ENCODE measurements at places on chromosomes 16 and 17. TPM values are rescaled to one million over a fixed set of nuclear protein-coding genes. Genes with fewer than 3 reads are reported as not detected.

Gene PRAC2
- not detected for total RNA-seq

Gene TBC1D3E
- not detected for total RNA-seq

DNA sequence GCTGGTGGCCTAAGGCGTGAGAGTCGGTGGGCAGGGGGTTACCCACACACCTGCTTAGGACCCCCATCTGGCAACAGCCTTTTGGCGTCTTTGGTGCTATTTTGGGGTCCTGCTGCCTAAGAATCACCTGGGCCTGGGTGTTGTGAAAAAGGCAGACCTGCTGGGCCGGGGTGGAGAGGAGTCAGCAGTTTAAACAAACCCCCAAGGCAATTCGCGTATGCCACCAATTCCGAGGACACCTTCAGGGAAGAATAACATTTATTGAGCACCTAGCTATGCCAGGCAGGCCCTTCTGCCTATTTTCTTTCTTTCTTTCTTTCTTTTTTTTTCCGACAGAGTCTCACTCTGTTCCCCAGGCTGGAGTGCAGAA lies 53.9 kb upstream of the TOB1 start:
- no peak for ATAC-seq

DNA sequence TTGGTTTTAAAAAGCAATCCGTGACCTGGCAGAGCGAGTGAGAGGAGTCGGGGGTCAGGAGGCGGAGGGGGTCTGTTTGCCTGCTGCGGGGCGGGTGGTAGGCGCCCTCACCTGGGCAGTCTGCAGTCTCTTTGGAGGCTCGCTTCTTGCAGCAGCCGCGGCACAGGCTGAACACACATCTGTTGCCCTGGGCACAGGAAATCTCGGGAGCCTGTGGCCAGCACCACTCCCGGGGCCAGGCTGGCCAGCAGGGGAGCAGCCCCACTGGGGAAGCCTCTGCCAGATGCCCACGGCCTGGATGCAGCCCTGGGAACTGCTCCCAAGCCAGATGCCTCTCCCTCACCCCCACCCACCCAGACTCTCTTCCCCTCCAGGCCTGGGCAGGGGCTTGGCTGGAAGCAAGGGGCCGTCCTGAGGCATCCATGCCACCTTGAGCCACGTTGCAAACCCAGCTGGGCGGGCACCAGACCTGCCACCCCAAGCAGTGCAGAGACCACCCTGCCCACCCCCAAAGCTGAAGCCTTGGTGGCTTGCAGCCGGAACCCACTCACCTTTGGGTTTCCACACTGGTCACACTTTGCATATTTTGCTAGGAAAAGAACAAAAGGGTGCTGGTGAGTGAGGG lies 6.6 kb downstream of the GPS1 start:
- no peak for ATAC-seq

GRCh38 chr16:30567991-30568638 lies 3.4 kb downstream of the ZNF688 start:
- ATAC-seq = peak; percentile 30

GRCh38 chr17:77498791-77499698 lies 358.3 kb downstream of the SEC14L1 start:
- no peak for ATAC-seq

DNA sequence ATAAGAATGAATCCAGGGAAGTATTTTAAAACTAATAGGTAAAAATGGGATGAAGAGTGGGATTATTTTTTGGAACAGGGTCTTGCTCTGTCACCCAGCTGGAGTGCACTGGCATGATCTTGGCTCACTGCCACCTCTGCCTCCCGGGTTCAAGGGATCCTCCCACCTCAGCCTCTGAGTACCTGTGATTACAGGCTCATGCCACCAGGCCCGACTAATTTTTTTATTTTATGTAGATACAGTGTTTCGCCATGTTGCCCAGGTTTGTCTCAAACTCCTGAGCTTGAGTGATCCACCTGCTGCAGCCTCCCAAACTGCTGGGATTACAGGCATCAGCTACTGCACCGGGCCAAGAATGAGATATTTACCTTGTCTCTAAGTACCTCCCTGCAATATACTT lies 22.1 kb downstream of the NSMCE1 start:
- no peak for ATAC-seq

GRCh38 chr17:69030169-69030568 lies 30.6 kb downstream of the ABCA9 start:
- peak; percentile 66 for ATAC-seq

DNA sequence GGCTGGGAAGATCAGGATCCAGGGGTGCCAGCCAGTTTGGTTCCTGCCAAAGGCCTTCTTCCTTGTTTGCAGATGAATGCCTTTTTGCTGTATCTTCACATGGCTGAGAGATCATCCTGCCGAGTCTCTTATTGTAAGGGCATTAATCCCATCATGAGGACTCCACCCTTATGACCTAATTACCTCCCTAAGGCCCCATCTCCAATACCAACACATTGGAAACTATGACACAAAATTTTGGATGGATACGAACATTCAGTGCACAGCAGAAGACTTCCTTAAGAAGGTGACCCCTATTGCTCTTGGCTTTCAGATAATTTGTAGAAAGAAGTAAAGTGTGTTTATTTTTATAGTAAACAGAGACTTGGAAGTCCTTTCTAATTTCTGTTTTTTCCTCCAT lies 1164.7 kb upstream of the CDH8 start:
- ATAC-seq = no peak

- ATAC-seq = no peak
These were observed 795 bp downstream of the KCTD13 start for GRCh38 chr16:29925105-29925756.

Gene NPIPB9
- total RNA-seq = 0.64 TPM

- ATAC-seq = no peak
These were observed 88.9 kb upstream of the HLF start for GRCh38 chr17:55175788-55176427.

GRCh38 chr17:49762151-49762941 lies 1.6 kb downstream of the FAM117A start:
- no peak for ATAC-seq

- ATAC-seq = peak; percentile 31
These were observed 4.6 kb downstream of the ANKRD13B start for GRCh38 chr17:29597361-29598172.

DNA sequence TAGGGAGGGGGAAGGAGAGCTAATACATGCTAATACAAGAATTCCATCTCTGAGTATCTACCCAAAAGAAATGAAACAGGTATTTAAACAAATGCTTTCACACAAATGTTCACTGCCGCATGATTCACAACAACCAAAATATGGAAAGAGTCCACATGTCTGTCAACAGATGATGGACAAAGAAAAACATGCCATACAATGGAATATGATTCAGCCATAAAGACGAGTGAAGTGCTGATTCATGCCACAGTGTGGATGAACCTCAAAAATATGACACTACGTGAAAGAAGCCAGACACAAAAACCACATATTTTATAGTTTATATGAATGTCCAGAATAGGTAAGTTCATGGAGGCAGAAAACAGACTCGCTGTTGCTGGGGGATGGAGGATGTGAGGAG lies 321.4 kb downstream of the FOXL1 start:
- no peak for ATAC-seq

GRCh38 chr16:69839240-69839688 lies 77.1 kb downstream of the WWP2 start:
- no peak for ATAC-seq

DNA sequence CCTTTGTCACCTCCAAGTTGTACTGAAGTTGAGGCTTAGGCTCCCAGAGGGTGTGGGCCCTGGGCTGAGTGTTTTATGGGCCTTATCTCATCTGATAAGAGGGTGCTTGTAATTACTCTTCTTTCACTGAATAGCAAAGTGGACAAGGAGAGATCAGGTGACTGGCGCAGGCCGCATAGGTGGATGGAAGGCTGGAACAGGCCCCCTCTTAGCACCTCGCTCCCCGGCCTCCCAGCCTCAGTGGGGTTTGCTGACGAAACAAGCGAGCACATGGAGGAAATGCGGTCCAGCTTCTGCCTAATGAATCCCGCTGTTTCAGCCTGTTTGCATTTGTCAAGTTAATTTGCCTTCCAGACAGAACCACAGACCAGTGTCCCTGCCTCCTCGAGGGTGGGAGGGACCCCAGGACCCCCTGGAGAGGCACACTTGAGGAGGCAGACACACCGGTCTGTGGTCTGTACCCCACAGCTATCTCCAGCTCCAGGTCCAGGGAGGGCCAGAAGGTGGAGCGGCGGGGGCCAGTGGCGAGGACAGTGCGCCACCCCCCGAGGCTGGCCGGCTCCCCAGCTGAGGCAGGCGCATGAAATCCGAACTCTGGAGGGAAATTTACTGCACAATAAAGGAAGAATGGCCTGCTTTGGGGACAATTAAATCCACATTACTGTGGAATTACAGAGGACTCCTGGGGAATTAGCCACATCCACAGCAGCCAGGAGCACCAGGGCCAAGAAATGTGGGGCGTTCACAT lies 123.4 kb downstream of the NTN1 start:
- ATAC-seq = peak; percentile 68

DNA sequence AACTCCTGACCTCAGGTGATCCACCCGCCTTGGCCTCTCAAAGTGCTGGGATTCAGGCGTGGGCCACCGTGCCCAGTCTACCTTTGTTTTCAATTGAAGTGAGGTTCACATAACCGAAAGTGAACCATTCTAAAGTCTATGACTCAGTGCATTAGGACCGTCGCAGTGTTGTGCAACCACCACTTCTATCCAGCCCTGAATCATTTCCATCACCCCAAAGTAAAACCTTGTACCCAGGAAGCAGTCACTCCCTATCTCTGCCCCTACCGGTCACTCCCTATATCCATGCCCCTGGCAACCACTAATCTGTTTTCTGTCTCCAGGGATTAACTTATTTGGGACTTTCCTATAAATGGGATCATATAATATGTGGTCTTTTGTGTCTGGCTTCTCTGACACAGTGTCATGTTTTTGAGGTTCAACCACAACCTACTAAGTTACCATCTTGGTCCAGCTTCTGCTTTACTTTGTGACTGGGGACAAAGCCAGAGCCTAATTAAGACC lies 28.3 kb upstream of the CDC42EP4 start:
- no peak for ATAC-seq

Gene KRT15
- total RNA-seq = 5.0 TPM

Gene IRX3
- total RNA-seq = 5.0 TPM

GRCh38 chr17:73833775-73834488 lies 189.7 kb upstream of the SDK2 start:
- peak; percentile 92 for ATAC-seq

GRCh38 chr16:11819798-11820197 lies 22.7 kb upstream of the ZC3H7A start:
- ATAC-seq = no peak

- ATAC-seq = no peak
These were observed 24.9 kb downstream of the HMOX2 start for GRCh38 chr16:4501071-4501478.

DNA sequence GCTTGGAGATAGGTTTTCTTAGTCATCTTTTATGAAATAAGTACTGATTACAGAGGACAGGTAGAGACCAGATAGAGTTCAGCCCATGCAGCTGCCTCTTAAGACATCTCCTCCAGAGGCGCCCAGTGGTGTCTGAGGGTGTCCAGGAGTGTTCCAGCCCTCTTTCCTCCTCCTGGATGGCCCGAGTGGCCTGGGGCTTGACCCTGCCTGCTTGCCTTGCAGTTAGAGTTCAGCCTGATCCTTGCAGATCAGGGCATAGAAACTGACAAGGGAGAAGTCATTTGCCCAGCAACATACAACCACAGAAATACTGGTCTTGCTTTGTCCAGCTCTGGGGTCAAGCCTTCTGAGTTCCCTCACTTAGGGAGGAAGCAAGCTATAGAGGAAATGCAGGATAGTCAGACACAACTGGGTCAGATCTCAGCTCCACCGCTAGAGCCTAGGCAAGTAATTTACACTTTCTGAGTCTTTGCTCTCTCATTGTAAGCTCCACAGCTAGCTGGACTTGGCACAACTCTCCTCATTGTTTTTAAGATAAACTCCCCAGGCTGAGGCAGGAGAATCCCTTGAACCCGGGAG lies 3.6 kb upstream of the CCL1 start:
- no peak for ATAC-seq

DNA sequence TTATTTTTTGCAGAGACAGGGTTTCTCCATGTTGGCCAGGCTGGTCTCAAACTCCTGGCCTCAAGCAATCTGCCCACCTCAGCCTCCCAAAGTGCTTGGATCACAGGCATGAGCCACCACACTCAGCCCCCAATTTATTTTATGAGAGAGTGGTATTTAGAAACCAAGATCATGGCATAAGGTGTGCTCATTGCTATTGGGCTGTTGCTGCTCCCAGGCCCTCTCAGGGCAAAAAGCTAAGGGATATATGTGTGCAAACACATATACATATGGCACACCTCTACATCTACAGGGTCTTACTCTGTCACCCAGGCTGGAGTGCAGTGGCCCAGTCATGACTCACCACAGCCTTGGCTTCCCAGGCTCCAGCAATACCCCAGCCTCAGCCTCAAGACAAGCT lies 15.0 kb upstream of the CMTM4 start:
- ATAC-seq = no peak

Gene TAT
- total RNA-seq = 0.23 TPM

DNA sequence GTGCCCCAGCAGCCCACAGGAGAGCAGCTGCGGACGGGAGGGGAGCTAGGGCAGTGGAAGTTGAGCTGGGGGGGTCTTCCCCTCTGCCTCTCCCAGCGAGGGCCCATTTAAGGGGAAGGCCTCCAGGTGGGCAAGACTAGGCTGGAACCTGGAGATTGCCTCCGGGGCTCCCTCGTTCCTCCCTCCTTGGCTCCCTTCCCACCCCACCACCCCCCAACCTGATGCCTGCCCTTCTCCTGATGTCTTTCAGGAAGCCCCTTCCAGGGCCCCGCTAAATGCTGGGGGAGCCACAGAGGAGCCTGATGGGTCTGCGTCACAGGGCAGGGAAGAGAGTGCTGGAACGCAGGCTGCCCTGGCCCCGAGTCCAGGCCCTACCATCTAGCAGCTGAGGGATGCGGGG lies 16.7 kb downstream of the ADGRG1 start:
- peak; percentile 9 for ATAC-seq

Gene RDM1
- total RNA-seq = 0.76 TPM

Gene CRHR1
- 1.7 TPM for total RNA-seq

Gene GRN
- total RNA-seq = 23.9 TPM

- peak; percentile 93 for ATAC-seq
These were observed at the start of the genes CHTF8 and UTP4 for GRCh38 chr16:69132424-69133252. TSS of gene CHTF8 (minus strand) at chr16:69132588. CDS start at chr16:69121458, 11,130 bp downstream. TSS of gene UTP4 (plus strand) at chr16:69132649. CDS start at chr16:69133460, 811 bp downstream.
